ENCODE measurements at places on chromosomes 5 and 9.

DNA sequence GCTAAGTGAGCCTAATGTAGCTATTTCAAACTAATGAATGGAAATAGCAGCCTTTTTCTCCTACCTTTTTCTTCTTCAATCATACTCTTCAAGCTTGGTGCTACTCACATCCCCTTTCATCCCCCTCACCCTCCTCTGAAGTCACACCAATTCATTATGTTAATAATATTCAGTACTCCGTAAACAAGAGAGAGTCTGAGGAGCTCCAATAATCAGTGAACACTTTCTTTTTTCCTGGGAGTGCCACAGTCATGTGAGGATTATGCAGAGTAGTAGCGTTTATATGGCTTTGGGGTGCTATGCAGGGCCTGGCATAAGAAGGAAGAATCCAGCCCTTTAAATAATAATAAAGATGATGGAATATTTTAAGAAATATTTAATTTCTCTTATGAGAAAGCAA lies 354.3 kb upstream of the CTNND2 start:
- no peak for DNase-seq

DNA sequence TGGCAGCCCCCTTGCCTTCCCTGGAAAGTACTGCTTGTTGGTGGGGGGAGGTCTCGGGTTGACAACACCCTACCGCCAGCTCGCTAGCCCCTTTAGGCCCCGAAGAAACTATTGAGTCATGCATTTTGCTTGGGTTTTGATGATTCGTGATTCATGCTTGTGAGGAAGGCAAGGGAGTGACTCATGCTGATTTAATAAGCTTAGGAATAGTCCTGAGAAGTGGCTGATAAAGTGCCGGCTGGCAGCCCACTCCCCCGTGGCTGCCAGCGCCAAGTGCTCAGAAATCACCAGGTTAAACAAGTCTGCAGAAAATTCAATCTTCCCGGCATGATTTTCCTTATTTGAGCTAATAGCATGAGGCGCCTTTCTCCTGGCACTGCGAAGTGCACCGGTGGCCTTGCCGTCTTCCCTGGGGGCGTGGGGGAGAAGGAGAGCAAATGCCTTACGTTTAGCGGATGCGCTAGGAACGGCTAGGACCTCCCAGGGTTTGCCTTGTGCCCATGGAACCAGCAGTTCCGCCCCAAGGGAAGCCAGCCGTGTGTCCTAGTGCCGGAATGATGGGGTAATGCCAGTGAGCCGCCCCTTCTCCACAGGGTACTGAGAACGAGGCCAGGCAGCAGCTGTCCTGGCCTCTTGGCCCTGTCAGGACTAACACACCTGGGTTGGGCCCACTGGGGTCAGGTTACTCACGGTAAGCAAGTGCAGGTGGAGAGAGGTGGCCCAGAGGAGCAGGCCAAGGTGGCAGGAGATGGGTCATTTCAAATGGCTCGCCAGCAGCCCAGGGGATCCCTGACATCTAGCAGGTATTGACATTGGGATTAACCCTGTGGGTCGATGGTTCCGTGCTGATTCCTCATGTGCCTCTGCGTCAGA lies 151.9 kb downstream of the MACROH2A1 start:
- DNase-seq = peak; percentile 74

GRCh38 chr5:123438902-123439301 lies 15.7 kb upstream of the CEP120 start:
- no peak for DNase-seq

DNA sequence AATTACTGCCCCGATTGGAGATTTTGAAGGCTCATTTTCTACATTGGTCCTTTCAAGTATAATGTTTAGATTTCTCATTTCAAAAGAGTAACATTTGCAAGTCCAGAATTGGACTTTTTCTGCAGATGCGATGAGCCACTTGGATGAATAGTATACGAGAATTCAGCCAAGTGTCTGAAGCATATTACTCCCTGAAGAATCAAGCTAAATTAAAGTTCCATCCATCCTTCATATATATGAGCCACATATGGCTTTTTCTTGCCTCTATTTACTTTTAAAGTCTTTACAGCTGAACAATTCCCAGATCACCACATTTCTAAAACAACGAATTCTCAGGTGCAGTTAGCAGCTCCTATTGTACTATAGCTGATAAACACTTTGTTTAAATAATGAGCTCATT lies 288.7 kb downstream of the CEMIP2 start:
- no peak for DNase-seq

- DNase-seq = no peak
These were observed 305.1 kb downstream of the TRPM3 start for GRCh38 chr9:70816316-70816715.

DNA sequence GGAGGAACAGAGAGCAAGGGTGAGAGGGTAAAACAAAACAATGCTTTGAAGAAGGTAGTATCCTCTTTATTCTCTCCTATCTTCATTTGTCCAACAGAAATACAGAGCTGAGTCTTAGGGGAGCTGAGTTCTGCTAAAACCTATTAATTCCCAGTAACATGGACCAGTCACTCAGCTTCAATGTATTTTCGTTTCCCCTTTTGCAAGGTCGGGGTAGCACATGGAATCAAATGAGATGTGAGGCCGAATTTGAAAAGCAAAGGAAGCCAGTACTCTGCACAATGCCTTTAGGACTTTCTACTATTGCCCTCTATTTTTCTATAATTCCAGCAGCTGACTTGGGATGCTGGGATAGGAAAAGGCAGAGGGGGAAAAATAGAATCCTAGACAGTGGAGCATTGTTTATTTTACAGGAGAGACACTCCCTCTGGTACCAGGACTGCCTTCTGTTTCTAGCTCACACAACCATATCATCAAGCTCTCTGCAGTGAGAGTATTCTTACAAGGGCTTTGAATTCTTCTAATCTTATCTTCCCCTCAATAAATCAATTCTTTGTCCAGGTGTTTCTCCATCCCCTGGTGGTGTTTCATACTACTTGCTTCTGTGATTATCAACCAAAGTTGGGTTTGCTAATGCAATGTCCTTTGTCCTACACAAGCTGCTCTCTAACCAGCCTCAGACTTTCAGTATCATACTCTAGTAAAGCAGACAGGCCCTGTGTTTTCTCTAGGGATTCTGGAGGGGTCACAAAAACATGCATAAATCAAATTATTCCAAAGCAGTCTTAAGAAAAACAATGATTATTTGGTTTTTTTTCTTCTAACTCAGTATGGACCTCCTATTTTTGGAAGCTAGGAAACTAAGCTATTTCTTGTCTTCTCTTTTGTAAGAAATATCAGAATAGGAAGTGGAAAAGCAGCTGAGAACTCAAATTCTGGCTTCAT lies 341.5 kb downstream of the OSTF1 start:
- DNase-seq = no peak

DNA sequence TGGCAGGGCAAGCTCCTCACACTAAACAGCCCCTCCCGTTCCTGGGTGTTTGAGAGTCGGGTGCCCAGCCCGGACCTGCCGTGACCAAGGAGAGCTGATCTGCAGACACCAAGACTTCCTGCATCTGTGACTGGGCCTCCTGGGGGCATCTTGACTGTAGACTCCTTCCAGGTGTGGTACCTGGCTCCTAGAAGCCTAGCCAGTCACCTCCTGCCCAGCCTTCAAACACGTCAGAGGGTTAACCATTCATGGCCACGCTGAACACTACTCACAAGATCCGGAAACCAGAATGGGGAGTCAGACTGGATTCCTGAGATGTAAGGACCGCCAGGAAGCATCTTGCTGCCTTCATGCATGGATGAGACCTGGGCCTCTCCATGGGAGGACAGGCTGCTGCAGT lies 3.7 kb upstream of the LCN2 start:
- DNase-seq = no peak

DNA sequence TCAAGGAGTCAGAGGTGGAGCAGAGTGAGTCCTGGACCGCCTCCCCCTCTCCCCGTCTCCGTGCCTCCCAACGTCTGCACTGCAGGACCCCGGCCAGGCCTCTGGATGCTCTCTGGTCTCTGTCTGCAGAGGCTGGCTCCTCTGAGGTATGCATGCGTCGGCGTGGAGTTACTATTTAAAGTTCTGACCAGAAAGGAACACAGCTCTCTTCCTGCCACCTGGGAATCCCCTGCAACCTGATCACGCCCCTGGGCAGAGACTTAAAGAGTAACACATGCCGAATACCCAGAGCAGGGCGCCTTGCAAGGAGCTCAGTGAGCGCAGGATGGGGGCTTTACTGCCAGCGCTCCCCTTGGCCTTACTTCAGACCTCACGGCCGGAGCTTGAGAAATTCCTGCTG lies 16.0 kb downstream of the ANXA6 start:
- DNase-seq = no peak

GRCh38 chr9:111375817-111376564 lies 46.0 kb upstream of the OR2K2 start:
- no peak for DNase-seq

DNA sequence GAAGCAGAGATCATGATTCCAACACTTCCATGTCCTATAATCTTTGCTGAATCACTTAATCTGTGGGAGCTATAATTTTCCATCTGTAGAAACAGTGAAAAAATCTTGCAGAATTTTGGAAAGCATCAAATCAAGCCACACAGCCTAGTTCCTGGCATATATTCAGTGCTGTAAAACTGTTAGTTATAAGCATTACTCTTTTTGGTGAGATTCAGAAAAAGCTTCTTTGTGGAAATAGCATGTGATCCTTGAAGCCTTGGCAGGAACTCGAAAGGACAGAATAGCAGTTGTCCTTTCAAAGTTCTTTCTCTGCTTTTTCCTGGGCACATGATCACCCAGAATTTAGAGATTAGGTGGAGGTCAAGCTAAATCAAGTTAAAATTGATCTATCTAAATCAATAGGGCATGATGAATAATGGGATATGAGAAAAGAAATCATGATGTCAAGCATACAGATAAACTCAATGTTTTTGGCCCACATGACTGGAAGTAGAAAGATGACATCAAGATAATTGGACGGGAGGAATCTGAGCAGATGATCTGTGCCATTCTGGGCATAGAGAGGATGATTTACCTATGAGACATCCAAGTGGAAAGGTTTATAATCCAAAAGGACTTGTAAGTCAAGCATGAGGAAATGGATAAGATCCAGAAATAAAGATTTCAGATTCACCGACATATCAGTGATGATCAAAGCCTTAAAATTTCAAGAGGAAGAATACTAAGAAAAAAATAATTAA lies 73.1 kb downstream of the TMEM232 start:
- no peak for DNase-seq

GRCh38 chr5:54551292-54551691 lies 33.7 kb downstream of the SNX18 start:
- DNase-seq = no peak

DNA sequence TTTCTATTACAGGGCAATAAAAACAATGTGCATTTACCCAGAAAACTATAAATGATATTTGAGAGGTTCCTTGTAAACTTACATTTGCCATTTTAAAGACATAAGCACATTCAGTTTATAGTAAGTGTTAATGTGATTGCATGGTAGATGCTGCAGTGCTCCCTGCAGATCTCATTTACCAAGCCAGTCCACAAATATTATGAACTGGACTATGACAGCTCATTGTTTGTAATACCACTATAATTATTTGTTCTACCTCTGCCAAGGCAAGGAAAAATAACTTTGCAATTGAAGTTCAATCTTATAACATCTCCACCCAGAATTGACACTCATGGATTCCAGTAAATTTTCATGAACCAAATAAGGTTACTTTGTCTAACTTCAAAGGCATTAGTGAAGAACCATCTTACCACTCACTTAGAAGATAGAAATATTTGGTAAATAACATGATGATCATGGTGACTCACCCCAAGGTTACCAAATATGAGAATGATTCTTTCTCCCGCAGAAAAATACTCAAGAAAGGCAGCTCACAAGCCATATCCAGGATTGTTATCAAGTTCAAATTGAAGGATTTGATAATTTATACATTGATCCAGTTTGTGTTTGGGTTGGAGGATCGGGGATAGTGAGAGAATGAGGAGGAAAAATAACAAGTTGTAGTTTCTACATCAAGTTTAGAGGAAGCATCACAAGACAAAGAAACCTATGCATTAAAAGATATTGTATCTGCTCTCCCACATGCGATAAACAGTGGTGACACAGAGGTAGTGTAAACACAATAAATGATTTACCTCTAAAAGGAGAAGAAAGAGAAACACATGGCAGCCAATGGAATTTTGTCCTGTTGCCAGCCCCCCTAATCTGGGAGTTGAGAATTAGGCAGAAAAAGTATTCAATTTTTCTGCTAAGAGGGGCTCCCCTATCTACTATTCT lies 29.5 kb downstream of the CDH9 start:
- no peak for DNase-seq

DNA sequence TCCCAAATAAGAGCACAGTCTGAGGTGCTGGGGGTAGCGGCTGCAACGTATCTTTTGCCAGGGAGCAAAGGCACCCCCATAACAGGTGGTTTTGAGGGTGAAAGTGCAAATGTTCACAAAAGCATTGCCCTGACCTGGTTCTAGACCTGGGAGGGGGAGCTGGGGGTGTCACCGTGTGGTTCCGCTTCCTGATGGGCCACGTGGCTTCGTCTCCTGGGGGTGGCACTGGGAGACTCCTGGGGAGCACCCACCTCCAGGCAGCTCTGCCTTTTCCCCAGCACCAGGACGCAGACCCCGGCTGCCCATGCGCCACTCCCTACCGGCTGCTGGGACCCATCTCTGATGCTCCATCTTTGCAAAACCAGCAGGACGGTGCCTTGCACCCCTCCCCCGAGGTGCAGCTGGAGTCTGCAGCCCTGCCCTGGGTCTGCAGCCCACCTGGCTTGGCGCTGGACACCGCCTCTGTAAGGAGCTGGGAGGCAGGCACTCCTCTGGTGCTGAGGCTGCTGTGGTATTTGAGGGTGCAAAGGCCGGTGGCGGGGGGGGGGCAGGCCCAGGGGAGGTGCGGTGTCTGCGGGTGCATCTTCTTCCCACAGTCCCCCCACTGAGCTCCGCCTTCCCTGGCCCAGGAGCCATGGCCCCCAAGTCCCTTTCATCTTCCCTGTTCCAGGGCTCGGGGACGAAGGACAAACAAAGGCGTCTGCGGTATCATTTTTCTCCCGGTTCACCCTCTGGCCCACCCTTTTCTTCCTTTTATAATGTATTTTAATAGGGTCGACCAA lies 29.8 kb upstream of the RXRA start:
- DNase-seq = no peak

DNA sequence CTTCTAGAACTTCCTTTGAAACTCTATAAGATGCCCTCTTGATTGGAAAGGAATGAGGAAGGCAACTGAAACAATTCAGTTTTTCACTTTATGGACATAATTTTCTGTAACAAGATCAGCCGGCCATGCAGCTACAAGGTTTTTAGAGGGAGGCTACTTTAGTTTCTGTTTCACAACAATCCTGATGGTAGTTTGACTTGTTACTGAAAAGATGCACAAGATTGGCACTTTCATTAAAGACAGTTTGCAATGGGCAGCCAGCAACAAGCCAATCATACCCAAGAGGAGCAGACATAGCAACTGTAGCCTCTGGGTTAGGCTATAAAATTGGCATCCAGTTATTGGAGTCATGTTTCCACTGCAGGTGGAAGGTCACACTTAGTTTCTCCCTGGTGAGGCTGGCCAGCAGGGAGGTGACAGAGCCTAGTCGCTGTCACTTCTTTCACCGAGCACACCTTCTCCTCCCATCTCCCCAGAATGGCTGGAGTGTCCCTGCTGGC lies 74.3 kb upstream of the TGFBR1 start:
- no peak for DNase-seq
